ENCODE measurements at places on chromosomes 5 and 9.

GRCh38 chr9:117864385-117865057, 160.3 kb downstream of the TLR4 start:
- H3K27me3 ChIP-seq: peaks cover 8% of the 10 kb centered on the region
- H3K36me3 ChIP-seq: no peaks in the 10 kb centered on the region
- DNase-seq: no peak

GRCh38 chr5:177483994-177484901, 10.8 kb upstream of the DBN1 start:
- H3K4me3 ChIP-seq: no peak overlapping the region
- H3K27ac ChIP-seq: no peak overlapping the region
- DNase-seq: no peak
- no peaks in the 10 kb centered on the region for H3K36me3 ChIP-seq
- H3K27me3 ChIP-seq: no peaks in the 10 kb centered on the region
- peaks cover 13% of the 10 kb centered on the region for H3K4me1 ChIP-seq

DNA sequence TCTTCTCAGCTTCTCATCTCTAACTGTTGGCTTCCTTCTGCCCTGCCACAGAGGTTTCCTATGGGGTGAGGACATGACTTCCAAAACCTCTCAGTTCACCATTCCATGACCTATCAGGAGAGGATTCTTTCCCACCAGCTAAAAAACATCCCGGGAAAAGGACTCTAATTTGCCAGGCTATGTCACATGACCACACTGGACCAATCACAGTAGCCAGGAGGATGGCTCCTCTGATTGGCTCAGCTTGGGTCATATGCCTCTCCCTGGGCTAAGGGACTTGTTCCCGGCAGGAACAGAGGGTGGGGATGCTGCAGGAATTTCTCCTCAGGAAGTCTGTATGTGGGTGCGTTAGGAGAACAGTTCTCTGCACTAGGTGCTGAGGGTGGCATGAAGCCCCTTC, 40.3 kb upstream of the XPA start:
- no peaks in the 10 kb centered on the region for H3K36me3 ChIP-seq
- no peak overlapping the region for H3K27ac ChIP-seq
- peaks cover 22% of the 10 kb centered on the region for H3K27me3 ChIP-seq
- peaks cover 8% of the 10 kb centered on the region for H3K4me1 ChIP-seq
- H3K4me3 ChIP-seq: no peak overlapping the region

GRCh38 chr9:2127486-2127885, 112.3 kb downstream of the SMARCA2 start:
- H3K4me1 ChIP-seq: peaks cover 10% of the 10 kb centered on the region
- no peaks in the 10 kb centered on the region for H3K27me3 ChIP-seq

DNA sequence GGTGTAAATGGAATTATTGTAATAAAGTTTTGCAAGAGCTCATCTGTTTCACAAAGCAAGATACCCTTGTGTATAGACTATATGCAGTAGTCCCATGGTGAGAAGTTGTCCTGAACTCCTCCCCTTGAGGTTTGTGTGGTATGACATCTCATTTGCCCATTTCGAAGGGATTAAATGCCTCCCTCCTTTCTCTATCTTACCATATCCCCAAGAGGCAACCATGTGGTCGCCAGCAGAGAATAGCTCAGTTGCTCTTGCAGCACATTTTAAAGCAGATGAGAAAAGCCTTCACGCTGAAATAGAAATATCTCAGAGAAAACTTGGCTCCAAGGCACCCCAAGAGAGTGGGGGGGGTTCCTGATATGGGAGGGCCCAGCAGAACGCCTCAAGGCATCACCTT, 4.6 kb downstream of the SEMA6A start:
- peaks cover 26% of the 10 kb centered on the region for H3K27me3 ChIP-seq
- H3K27ac ChIP-seq: no peak overlapping the region
- DNase-seq: no peak
- H3K36me3 ChIP-seq: no peaks in the 10 kb centered on the region

- H3K27ac ChIP-seq: no peak overlapping the region
- peaks cover 5% of the 10 kb centered on the region for H3K36me3 ChIP-seq
- H3K4me3 ChIP-seq: no peak overlapping the region
- peak; percentile 86 for DNase-seq
Observed at GRCh38 chr9:134163371-134164196, 780 bp downstream of the RNU6ATAC start.

DNA sequence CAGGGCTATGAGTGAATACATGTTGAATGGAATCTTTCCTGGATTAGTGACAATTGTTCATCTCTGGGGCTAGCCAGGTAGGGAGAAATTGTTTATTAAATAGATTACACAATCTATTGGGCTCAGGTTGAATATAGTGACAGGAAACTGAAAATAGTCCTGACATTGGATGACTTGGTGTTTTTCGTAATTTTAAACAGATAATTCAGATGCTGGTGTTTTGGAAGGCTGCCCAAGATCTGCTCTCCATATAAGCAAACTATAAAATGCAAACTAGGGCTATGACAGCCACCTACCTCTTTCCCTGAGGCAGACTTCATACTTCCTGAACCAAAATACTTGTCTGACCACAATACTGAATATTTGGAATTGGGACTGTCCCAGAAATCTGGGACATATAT, 99.1 kb downstream of the ENC1 start:
- no peak for DNase-seq
- no peak overlapping the region for H3K4me3 ChIP-seq
- H3K27me3 ChIP-seq: no peaks in the 10 kb centered on the region
- H3K36me3 ChIP-seq: no peaks in the 10 kb centered on the region
- H3K27ac ChIP-seq: no peak overlapping the region
- no peaks in the 10 kb centered on the region for H3K4me1 ChIP-seq

GRCh38 chr9:121876658-121877271, 216.3 kb downstream of the TTLL11 start:
- DNase-seq: no peak
- no peaks in the 10 kb centered on the region for H3K36me3 ChIP-seq
- no peaks in the 10 kb centered on the region for H3K27me3 ChIP-seq
- H3K4me1 ChIP-seq: no peaks in the 10 kb centered on the region
- H3K4me3 ChIP-seq: no peak overlapping the region

GRCh38 chr9:119611565-119611964, 242.3 kb upstream of the BRINP1 start:
- no peak for DNase-seq
- H3K4me1 ChIP-seq: no peaks in the 10 kb centered on the region
- no peak overlapping the region for H3K4me3 ChIP-seq
- H3K27me3 ChIP-seq: no peaks in the 10 kb centered on the region

DNA sequence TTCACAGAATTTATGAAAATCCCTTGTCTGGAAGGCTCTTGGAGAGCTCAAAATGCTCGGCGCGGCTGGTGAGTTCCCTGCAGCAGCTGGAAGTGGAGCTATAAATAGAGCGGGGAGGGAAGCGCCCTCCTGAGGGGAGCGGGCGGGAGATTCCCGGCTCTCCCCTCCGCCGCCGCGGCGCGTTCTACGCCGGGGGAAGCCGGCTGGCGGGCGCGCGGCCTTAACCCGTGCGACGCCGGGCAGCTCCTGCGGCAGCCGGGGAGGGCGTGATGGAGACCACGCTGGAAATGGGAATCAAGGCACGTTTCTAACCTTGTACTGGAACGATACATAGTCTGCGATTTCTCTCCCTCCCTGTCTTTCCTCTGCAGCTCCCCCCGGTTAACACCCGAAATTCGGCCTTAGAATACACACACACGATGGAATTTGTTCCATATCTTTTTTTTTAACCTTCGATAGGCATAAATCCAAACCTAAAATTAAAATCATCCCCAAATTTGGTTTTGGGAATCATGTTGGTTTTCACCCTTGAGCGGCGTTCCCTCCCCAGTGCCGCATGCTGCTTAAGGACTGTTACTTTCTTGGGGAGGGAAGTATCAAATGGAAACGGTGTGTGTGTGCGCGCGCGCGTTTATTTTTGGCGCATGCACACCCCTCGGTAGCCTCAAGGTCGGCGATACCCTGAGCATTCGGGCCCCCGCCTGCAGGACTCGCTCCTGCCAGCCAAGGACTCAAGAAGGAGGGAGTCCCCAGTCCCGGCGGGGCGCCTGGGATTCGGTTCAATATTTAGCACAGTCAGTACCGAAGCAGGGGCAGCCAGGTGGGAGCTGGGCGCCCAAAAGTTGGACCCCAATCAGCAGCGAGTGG, 306.3 kb upstream of the KCNN2 start:
- H3K4me1 ChIP-seq: no peaks in the 10 kb centered on the region
- H3K36me3 ChIP-seq: no peaks in the 10 kb centered on the region
- H3K4me3 ChIP-seq: no peak overlapping the region
- peaks cover 5% of the 10 kb centered on the region for H3K27me3 ChIP-seq
- no peak for DNase-seq

DNA sequence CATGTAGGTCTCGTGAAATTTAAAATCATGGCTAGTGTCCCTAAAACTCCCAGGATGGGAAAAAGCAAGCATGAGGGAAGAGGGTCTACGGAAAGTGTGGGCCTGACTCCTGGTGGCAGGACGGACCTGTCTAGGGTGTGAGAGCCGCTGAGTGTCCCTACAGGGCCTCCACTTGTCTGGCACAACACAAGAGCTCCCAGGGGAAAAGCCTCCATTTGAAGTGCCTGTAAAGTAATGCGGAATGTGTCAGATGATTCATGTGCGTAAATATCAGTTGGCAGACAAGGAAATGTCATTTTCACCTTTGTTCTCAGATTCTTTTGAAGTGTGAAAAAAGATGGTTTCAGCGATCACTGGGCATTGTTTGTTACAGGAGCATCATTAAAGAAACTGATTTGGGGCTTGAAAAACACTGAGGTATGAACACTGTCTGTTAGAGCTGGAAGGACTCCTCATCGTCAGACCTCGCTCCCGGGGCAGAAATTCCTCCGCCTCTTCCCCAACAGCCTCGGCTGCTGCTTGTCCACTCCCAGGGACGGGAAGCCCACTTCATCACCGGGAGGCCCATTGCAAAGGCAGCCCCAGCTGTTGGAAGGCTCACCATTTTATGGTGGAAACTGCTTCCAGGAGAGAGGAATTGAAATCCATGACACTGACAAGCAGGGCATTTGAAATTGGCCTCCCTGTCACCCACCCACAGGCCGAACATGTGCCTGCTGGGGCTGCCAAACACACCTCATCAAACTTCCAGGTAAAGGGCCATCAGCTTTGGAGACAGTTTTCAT, 240.8 kb downstream of the FSTL4 start:
- no peaks in the 10 kb centered on the region for H3K36me3 ChIP-seq
- H3K27ac ChIP-seq: no peak overlapping the region
- H3K4me1 ChIP-seq: no peaks in the 10 kb centered on the region
- H3K27me3 ChIP-seq: no peaks in the 10 kb centered on the region
- DNase-seq: no peak

- no peak for DNase-seq
- no peaks in the 10 kb centered on the region for H3K27me3 ChIP-seq
- H3K36me3 ChIP-seq: no peaks in the 10 kb centered on the region
Observed at GRCh38 chr5:62585306-62585705, 6.7 kb downstream of the LRRC70 start.

DNA sequence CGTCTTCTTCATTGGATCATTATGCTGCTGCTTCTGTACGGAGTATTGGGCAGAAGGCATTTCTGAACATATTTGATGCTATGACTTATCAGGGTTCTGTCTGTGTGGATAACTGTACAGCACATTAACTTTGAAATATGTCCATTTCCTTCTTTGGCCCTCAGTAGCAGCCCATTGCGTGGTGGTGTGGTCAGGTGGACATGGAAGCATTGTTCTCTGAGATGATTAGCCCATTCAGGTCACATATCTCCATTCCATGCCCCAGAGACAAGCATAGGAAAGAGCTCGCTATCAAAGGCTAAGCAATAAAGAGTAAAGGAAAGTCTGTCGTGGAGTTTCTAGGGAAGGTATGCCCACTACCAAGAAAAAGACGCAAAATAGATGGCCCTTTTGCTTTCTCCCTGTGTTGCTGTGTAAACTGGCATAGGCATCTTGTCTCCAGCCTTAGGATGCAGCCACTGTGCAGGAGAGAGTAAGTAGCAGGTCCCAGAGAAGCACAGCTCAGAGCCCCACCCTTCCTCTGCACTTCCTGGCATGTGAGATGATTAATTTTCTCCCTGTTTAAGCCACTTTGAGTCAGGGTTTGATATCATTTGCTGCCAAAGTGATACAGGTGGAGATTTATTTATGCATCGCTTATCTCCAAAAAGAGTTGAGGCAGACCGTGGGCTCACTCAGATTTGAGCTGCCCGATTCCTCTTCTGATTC, 221.9 kb downstream of the PDZD2 start:
- no peak overlapping the region for H3K27ac ChIP-seq
- no peak for DNase-seq
- H3K27me3 ChIP-seq: no peaks in the 10 kb centered on the region
- no peaks in the 10 kb centered on the region for H3K36me3 ChIP-seq
- no peak overlapping the region for H3K4me3 ChIP-seq

GRCh38 chr5:74767579-74767913, 497 bp downstream of the NSA2 start:
- H3K4me1 ChIP-seq: peaks cover 16% of the 10 kb centered on the region
- H3K36me3 ChIP-seq: peaks cover 22% of the 10 kb centered on the region
- DNase-seq: no peak
- no peaks in the 10 kb centered on the region for H3K27me3 ChIP-seq
- peak overlapping the region; percentile 94 for H3K4me3 ChIP-seq

DNA sequence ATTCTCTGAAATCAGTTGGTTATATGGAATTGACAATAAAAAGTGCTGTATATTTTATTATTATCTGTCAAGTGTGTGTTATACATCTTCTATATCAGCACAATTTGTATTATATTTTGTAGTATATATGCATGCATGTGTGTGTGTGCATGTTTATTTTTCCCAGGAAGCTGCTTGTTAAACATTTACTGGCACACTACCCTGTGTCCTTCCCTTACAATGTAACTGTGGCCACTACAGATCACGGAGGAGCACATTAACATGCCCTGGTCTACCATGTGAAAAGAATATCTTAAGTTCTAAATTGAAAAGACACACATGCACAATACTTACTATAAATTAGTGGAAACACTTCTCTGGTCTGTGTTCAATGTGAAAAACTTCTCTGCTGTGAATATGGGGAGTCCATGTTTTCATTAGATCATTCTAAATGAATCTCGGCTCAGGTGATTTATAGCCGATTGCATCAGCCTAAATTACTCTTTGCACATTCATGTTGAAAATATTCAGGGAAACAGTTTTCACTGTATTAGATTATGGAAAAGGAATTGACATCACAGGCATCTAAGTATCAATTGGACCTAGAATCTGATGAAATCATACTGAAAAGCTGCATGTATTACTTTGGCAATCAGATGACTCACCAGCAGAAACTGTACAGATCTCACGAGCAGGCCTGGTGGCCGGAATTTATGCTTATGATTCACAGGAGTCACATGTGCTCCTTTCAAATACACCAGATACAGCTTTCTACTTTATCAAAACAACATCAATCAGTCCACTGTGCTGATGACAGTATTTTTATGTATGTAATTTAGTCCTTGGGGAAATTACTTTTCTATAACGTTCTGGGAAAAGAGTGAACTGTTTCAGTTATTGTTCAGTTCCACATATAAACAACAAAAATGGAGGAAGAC, 39.4 kb downstream of the LURAP1L start:
- no peaks in the 10 kb centered on the region for H3K27me3 ChIP-seq
- no peaks in the 10 kb centered on the region for H3K4me1 ChIP-seq
- no peak for DNase-seq
- no peaks in the 10 kb centered on the region for H3K36me3 ChIP-seq
- H3K4me3 ChIP-seq: no peak overlapping the region

- H3K4me1 ChIP-seq: no peaks in the 10 kb centered on the region
- H3K36me3 ChIP-seq: no peaks in the 10 kb centered on the region
- no peak overlapping the region for H3K4me3 ChIP-seq
- no peak for DNase-seq
- H3K27me3 ChIP-seq: no peaks in the 10 kb centered on the region
Observed at GRCh38 chr5:7329712-7330111, 66.2 kb upstream of the ADCY2 start.

GRCh38 chr9:5629312-5630080, 589 bp downstream of the RIC1 start:
- H3K4me1 ChIP-seq: peaks cover 27% of the 10 kb centered on the region
- peak overlapping the region; percentile 99 for H3K4me3 ChIP-seq
- DNase-seq: peak; percentile 56
- no peaks in the 10 kb centered on the region for H3K36me3 ChIP-seq
- peak overlapping the region; percentile 92 for H3K27ac ChIP-seq
- H3K27me3 ChIP-seq: no peaks in the 10 kb centered on the region
